GM12892 (cell line): ENCODE measurements at places on chromosomes 4 and X.

- DNase-seq, result no peak
These were observed 236.5 kb downstream of the PARM1 start for GRCh38 chr4:75169427-75169826.

- DNase-seq, result no peak
These were observed 202.2 kb upstream of the GPRIN3 start for GRCh38 chr4:89509708-89510281.

GRCh38 chrX:67610282-67610681 is 66.5 kb downstream of the AR start:
- DNase-seq, result no peak

- no peak for DNase-seq
These were observed 109.1 kb upstream of the BMP3 start for GRCh38 chr4:80921441-80921840.

DNA sequence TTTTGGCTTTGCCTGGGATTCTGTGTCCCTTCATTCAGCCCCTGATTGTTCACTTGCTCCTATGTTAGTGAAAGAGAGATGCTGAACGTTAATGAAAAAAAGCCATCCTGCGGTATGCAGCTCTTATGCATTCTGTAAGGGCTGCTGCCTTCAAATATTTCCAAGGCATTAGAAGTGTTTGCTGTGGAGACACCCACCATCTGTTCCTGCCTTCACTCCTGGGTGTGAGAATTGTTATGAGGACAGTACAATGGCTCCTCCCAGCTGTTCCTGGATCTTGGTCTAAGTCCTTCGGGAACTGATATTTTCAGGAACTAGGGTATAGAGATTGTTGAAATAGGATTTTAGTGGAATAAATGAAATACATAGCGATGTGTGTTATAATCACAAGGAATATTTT is 427.1 kb upstream of the FAM47C start:
- no peak for DNase-seq

- no peak for DNase-seq
These were observed 12.2 kb upstream of the PARM1 start for GRCh38 chr4:74920704-74921103.

- DNase-seq, result no peak
These were observed 210.9 kb downstream of the EVC2 start for GRCh38 chr4:5497489-5497888.

GRCh38 chr4:14265651-14266050 is 638.1 kb upstream of the BOD1L1 start:
- no peak for DNase-seq

DNA sequence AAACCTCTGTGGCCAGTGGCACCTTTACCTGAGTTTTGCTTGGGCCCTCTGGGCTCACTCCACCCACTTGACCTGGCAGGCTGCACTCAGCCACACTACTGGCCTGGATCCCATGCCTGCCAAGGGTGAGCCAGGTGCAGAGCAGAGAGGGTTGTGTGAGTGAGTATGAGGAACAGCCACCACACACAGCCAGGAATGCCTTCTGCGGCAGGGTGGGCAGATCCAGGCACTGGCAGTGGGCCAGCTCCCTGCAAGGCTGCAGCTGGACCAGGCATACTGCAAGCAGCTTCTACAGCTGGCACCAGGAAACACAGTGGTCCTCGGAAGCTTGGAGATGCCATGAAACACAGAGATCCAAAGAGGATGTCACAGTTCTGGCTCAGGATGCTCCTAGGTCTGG is 570.1 kb upstream of the ACTRT1 start:
- no peak for DNase-seq

DNA sequence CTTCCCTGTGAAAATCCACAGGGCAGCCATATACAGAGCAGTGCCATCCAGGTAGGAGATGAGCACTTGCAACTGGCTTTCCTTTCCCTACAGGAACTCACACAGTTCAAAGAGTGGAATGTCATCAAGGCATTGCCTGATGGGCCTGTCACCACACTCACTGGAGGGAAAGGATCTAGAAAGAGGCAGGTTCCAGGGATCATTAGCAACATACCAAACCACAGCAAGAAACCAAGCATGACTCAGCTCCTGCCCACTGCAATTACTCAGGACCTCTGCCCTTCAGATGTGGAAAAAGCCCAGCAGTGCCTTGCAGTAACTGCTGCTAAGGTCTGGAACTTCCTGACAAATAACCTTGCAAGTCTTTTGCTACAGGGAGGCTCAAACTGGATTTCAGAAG is 101.2 kb downstream of the ZNF674 start:
- no peak for DNase-seq

- DNase-seq, result no peak
These were observed 465.1 kb downstream of the PDHA2 start for GRCh38 chr4:96305030-96305429.

DNA sequence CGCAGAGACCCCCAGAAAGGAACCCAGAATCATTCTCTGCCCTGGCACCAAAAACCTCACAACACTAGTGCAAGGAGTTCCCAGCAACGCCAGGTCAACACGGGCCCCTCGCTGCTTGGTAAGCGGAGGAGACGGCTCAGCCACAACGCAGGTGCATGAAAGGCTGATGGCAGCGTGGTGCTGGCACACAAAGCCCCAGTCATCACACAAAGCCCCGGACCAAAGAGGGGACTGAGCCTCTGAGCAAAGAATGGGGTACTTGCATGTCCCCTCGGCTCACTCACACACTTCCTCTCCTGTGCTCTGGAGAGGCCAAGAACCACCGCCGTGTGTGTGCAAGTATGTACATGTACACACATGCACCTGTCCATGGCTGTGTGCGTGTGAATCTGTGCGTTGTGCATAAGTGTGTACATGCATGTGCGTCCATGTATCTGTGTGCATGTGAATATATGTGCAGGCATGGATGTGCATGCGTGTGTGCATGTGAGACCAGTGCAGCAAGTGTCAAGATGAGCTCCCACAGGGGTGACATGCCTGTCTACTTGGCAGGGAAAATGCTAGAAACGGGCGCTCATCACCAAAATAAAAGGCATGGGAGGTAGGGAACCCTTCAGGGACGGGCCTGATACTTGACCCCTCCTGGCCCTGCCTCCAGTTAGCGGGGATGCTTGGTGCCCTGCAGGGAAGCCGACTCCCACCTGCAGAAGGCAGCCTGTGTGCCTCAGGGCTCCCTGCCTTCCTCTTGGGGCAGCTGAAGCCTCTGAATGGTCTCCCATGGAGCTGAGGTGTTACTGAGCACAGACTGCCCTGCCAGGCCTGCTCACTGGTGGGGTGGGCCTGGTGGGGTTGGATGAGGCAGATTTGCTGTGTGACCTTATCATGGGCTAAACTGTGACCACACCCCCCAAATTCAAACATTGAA is 60.4 kb downstream of the ZFYVE28 start:
- no peak for DNase-seq

GRCh38 chr4:36037127-36037526 is 207.2 kb downstream of the ARAP2 start:
- DNase-seq, result no peak

- DNase-seq, result no peak
These were observed 54.9 kb downstream of the STOX2 start for GRCh38 chr4:183960046-183960420.

GRCh38 chrX:27966492-27966891 is 14.8 kb downstream of the DCAF8L1 start:
- DNase-seq, result no peak

- no peak for DNase-seq
These were observed 96.2 kb upstream of the KLHL13 start for GRCh38 chrX:118212817-118213183.

DNA sequence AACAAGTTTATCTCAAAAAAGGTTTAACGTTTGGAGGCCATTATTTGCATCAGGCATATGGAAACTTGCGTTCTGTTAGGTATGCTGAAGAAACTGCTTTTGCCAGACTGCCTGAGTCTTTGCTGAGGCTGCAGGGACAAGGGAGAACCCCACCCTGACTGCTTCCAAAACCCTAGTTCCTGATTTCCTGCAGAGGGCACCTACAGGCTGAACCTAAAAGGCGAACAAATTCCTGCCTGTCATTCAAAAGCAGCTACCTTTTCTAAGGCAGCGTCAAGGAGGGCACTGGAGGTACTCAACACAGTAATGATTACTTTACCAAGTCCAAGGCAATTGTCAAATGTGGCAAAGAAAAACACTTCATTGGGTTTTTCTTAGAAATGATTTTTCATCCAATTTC is 578 bp upstream of the CORIN start:
- DNase-seq, result no peak

DNA sequence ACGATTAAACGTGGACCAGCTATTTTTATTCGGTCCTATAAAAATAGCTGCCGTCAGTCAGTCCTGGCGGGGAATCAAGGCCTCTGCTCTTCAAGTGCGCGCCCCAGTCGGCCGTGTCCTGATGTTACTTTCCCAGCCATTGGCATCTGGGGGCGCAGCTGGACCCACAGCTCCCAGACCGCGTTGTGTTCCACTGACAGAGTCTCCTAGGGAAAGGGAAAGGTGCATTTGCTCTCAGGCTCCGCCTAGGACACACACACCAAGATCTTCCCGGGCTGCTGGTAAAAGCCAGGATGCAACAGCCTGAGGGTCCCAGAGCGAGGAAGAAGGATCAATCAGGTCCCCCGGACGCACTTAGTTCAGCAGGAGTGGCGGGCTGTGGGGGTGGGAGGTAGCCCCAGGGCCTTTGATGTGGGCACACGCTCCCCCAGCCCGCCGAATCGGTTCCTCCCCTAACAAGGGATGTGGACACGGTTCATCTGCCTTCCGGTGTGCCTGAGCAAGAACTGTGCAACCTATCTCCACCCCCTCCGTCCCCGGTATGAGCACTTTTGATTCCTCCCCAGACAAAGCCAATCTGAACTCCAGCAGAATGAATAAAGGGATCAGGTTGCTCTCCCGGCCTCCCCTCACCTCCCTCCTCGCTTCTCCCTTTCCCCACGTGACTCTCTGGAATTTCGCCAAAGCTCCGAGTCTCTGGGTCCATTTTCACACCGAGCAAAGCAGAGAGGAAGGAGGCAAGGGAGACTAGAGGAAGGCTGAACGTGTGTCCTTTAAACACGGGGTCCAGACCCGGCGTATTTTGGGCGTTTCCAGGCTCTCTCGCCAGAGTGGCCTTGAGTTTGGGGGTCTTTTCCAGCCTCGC is 626 bp upstream of the FRAS1 start:
- peak; percentile 28 for DNase-seq

- DNase-seq, result no peak
These were observed 219.8 kb downstream of the MAML3 start for GRCh38 chr4:139934057-139934707.

DNA sequence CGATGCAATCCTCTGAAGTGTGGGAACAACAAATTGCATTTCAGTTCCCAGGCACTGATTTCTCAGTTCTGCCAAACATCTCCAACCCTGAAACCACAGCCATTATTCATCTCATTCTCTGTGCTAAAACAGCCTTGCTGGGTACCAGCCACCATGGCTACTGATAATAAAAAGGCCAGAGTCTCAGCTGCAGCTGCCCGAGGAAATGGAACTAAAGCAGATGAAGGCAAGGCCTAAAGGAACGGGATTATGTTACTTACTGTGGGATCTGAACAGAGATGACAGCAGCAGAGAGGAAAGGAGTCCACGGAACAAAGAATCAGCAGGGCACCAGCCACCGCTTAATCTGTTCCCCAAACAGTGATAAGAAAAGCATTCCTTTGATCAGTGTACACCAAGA is 155.7 kb downstream of the PAPSS1 start:
- DNase-seq, result no peak
